ENCODE measurements at places on chromosomes 7 and 10. TPM values are rescaled to one million over a fixed set of nuclear protein-coding genes. Genes with fewer than 3 reads are reported as not detected.
A peak's percentile ranks its signal among the peaks of the same experiment; 100 is the strongest.

GRCh38 chr7:121180436-121181063 is 148.2 kb upstream of the WNT16 start:
- no peaks in the 10 kb centered on the region for H3K27me3 ChIP-seq
- no peak for DNase-seq
- H3K27ac ChIP-seq = no peak overlapping the region
- H3K4me3 ChIP-seq = no peak overlapping the region
- no peaks in the 10 kb centered on the region for H3K4me1 ChIP-seq
- no peaks in the 10 kb centered on the region for H3K36me3 ChIP-seq

Gene MKX
- total RNA-seq = not detected

GRCh38 chr10:95841661-95842498 is 65.9 kb upstream of the CC2D2B start:
- DNase-seq = peak; percentile 84
- H3K27me3 ChIP-seq = no peaks in the 10 kb centered on the region
- H3K4me3 ChIP-seq = no peak overlapping the region
- no peaks in the 10 kb centered on the region for H3K4me1 ChIP-seq
- H3K27ac ChIP-seq = no peak overlapping the region
- H3K36me3 ChIP-seq = no peaks in the 10 kb centered on the region

- H3K27me3 ChIP-seq = no peaks in the 10 kb centered on the region
- H3K36me3 ChIP-seq = no peaks in the 10 kb centered on the region
- H3K4me3 ChIP-seq = no peak overlapping the region
Observed at GRCh38 chr7:2564970-2565540, 6.3 kb downstream of the IQCE start.

GRCh38 chr7:157612009-157612663 is 275.3 kb downstream of the DNAJB6 start:
- no peaks in the 10 kb centered on the region for H3K36me3 ChIP-seq
- no peaks in the 10 kb centered on the region for H3K4me1 ChIP-seq
- H3K4me3 ChIP-seq = no peak overlapping the region

- DNase-seq = no peak
- H3K4me1 ChIP-seq = no peaks in the 10 kb centered on the region
- H3K4me3 ChIP-seq = no peak overlapping the region
- no peak overlapping the region for H3K27ac ChIP-seq
Observed at GRCh38 chr10:113459626-113460280, 93.1 kb upstream of the HABP2 start.

- H3K36me3 ChIP-seq = no peaks in the 10 kb centered on the region
- DNase-seq = no peak
- no peak overlapping the region for H3K4me3 ChIP-seq
- H3K27me3 ChIP-seq = no peaks in the 10 kb centered on the region
Observed at GRCh38 chr7:117375380-117375779, 51.9 kb downstream of the ASZ1 start.

Gene WNT8B
- 0.07 TPM for total RNA-seq

- no peaks in the 10 kb centered on the region for H3K27me3 ChIP-seq
- peak overlapping the region; percentile 98 for H3K27ac ChIP-seq
- H3K4me3 ChIP-seq = peak overlapping the region; percentile 87
- H3K4me1 ChIP-seq = peaks cover 10% of the 10 kb centered on the region
- peaks cover 19% of the 10 kb centered on the region for H3K36me3 ChIP-seq
Observed at GRCh38 chr7:99557940-99558305, 519 bp upstream of the ZNF655 start.

Gene AP4M1
- total RNA-seq = 31.7 TPM

DNA sequence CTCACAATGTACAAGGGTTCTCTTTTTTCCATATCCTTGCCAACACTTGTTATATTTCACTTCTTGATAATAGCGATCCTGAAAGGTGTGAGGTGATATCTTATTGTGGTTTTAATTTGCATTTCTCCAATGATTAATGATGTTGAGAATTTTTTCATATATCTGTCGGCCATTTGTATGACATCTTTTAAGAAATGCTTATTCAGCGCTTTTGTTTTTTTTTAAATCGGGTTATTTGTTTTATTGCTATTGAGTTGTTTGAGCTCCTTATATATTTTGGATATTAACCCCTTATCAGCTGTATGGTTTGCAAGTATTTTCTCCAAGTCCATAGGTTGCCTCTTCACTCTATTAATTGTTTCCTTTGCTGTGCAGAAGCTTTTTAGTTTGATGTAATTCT is 218.8 kb downstream of the MTERF1 start:
- H3K4me1 ChIP-seq = peaks cover 9% of the 10 kb centered on the region
- no peaks in the 10 kb centered on the region for H3K27me3 ChIP-seq
- no peak overlapping the region for H3K27ac ChIP-seq
- DNase-seq = no peak
- no peaks in the 10 kb centered on the region for H3K36me3 ChIP-seq
- no peak overlapping the region for H3K4me3 ChIP-seq

DNA sequence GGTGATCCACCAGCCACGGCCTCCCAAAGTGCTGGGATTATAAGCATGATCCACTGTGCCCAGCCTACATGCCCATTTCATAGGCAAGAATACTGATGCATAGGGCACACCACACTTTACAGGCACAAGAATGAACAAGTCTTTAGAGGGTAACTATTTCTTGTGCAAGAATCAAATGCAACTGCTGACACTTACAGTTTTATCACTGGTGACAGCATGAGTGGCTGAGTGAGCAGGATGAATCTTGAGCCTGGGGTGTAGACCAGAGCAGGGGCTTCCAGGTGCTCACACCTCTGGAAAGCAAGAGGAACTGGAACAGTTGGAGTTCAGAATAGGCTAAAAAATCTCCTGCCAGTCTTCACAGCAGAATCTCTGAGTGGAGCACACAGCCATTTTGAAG is 287.5 kb downstream of the KCNMA1 start:
- peaks cover 7% of the 10 kb centered on the region for H3K4me1 ChIP-seq
- no peak overlapping the region for H3K4me3 ChIP-seq
- H3K27ac ChIP-seq = no peak overlapping the region
- H3K36me3 ChIP-seq = no peaks in the 10 kb centered on the region
- H3K27me3 ChIP-seq = no peaks in the 10 kb centered on the region
- DNase-seq = no peak

Gene CYP2C19
- total RNA-seq = not detected

Gene TRIM50
- not detected for total RNA-seq

- H3K27ac ChIP-seq = peak overlapping the region; percentile 91
- DNase-seq = peak; percentile 50
- no peaks in the 10 kb centered on the region for H3K36me3 ChIP-seq
- H3K4me3 ChIP-seq = peak overlapping the region; percentile 100
- H3K27me3 ChIP-seq = peaks cover 39% of the 10 kb centered on the region
Observed at GRCh38 chr10:31319602-31320549, 860 bp downstream of the ZEB1 start.

- H3K27me3 ChIP-seq = no peaks in the 10 kb centered on the region
- no peak overlapping the region for H3K27ac ChIP-seq
- H3K4me3 ChIP-seq = no peak overlapping the region
- no peaks in the 10 kb centered on the region for H3K4me1 ChIP-seq
Observed at GRCh38 chr10:14578060-14578952, 196.4 kb downstream of the FAM107B start.

- H3K4me1 ChIP-seq = peaks cover 10% of the 10 kb centered on the region
- no peak overlapping the region for H3K27ac ChIP-seq
- no peaks in the 10 kb centered on the region for H3K27me3 ChIP-seq
- no peak for DNase-seq
Observed at GRCh38 chr10:78049851-78050250, 16.2 kb downstream of the RPS24 start.

GRCh38 chr7:102473271-102473991 is 5.3 kb downstream of the POLR2J start:
- no peak for DNase-seq
- peaks cover 10% of the 10 kb centered on the region for H3K36me3 ChIP-seq
- H3K27ac ChIP-seq = no peak overlapping the region
- no peaks in the 10 kb centered on the region for H3K27me3 ChIP-seq

Gene PLXDC2
- total RNA-seq = 22.6 TPM

DNA sequence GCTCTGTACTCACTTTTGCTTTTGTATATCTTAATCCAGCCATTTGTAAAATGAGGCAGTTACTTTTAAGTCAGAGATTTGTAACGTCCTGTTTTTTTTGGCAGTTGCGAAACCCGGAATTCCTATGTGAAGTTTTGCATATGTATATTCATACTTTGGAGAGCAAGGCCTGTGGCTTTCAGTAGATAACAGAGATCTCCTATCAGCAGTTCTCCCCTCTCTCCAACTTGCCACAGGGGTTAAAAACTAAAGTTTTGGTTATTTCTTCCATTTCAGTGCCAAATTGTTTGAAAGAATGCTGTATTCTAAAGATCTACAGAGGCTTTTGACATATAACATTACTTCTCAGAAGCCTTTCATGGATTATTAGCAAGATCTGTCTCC is 102.4 kb downstream of the EXOC4 start:
- no peaks in the 10 kb centered on the region for H3K27me3 ChIP-seq
- no peak overlapping the region for H3K4me3 ChIP-seq
- H3K27ac ChIP-seq = no peak overlapping the region
- H3K36me3 ChIP-seq = no peaks in the 10 kb centered on the region

DNA sequence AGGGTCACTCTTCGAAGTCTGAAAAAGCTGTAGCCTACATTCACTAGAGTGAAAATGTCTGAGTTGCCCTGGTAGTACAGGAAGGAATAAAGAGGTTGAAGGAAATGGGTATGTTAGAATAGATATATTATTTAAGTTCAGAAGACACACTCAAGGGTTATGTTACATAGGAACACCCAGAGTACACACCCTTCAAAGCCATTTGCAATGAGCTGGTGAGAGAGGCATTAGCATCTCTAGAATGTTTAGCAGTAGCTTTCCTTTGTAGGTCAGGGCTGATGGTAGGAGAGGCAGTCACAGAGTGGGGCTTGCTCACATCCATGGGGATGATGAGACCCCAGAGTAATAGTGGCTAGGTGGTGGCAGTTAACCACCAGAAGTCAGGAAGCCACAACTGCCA is 221.2 kb downstream of the SLC25A13 start:
- no peak for DNase-seq
- H3K27me3 ChIP-seq = no peaks in the 10 kb centered on the region
- no peak overlapping the region for H3K27ac ChIP-seq
- no peaks in the 10 kb centered on the region for H3K36me3 ChIP-seq
- no peak overlapping the region for H3K4me3 ChIP-seq
- H3K4me1 ChIP-seq = no peaks in the 10 kb centered on the region

Gene MAT1A
- 5.1 TPM for total RNA-seq
